ENCODE measurements at places on chromosomes 6 and 20.

DNA sequence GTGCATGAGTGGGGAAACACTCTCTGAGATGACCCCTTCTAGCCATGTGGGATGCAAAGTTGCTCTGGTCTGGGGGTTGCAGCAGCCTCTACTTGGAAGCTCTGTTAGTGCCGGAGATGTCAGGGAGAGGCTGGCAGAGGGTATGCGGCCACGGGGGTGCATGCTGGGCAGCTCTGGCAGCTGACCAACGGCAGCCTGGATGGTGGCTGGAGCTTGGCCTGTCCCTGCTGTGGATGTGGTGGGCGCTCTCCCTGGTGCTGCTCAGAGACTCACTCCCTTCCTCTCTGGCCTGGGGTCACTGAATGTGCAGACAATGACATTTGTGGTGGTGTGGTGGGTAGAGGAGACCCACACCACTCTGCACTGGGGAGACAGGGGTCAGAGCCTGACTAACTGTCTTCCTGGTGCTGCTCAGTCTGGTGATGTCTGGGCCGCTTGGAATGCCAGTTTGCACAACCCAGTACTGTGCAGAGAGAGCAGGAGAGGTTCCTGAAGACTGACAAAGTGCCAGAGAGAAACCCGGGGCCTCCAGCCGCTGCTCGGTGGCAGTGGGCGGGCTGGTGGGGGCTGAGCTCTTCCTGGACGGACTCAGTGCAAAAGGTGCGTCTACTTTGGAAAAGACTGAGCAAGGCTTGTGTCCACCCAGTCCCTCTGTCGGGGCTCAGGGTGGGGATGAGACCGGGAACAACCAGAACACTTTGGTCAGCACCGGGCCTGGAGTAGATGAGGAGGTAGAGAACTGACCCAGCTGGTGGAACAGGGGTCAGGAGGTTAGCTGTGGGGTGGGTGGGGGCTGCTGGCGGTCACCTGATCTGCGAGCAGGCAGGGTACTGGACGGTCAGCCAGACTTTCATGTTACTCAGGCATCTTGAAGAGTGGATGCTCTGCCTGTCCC is 2.7 kb downstream of the MYT1 start:
- no peak for DNase-seq

GRCh38 chr6:133632206-133632605 is 256.7 kb upstream of the TCF21 start:
- DNase-seq = no peak

DNA sequence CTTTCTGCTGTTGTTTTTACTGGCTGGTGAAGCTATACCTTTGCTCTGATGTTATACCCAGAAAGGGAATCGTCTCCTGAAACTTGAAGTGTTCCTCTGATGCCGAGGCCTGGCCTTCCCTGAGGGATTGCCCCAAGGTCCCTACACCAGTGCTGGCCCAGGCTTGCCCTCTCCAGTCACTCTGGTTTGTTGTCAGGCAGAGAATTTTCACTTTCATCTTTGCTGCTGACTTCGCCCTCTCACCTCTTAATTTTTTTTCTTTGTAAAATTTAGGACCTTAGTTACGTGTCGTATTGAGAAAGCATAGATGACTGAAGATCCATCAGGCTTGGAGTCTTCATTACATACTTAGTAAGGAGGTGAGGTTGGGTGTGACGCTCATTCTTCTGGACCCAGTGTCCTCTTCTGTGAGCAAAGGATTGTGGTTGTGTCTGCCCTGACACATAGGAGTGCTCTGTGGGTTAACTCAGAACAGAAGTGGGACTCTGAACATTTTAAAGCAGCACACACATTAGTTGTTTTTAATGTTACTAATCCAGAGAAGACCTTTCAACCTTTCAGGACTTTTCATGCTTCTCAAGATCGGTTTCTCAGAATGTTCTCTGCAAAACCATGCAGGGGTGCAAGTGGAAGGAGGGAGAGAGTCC is 45.4 kb downstream of the TULP4 start:
- no peak for DNase-seq

- DNase-seq = peak; percentile 79
These were observed 79.7 kb downstream of the EDN1 start for GRCh38 chr6:12369781-12370262.

GRCh38 chr20:35447082-35447789 is 8.2 kb upstream of the CEP250 start:
- peak; percentile 99 for DNase-seq

- no peak for DNase-seq
These were observed 102.0 kb upstream of the LRFN2 start for GRCh38 chr6:40689185-40689584.

DNA sequence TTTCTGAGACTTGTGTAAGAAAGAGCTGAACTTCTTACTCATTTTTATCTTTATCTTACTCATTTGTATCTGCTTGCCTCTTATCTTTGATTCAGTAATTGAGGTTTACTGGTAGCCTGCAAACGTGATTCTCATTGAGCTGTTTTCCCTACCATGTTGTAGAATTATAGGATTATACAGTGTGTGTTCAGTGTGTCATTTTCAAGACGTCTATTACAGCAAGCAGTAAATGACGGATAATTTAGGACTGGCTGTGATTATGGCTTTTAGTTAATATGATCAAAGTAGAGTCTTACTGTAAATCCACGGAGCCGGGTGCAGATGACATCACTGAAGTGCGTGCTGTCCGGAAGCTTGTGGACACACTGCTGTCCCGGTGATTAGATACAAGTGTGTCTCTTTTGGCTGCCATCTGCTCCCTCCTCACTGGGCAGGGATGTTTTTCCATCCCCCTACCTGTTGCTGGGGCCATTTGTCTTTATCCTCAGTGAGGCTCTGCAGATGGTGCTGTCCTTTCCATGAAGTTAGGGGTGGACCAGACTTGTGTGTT is 6.0 kb downstream of the NELFCD start:
- DNase-seq = no peak

DNA sequence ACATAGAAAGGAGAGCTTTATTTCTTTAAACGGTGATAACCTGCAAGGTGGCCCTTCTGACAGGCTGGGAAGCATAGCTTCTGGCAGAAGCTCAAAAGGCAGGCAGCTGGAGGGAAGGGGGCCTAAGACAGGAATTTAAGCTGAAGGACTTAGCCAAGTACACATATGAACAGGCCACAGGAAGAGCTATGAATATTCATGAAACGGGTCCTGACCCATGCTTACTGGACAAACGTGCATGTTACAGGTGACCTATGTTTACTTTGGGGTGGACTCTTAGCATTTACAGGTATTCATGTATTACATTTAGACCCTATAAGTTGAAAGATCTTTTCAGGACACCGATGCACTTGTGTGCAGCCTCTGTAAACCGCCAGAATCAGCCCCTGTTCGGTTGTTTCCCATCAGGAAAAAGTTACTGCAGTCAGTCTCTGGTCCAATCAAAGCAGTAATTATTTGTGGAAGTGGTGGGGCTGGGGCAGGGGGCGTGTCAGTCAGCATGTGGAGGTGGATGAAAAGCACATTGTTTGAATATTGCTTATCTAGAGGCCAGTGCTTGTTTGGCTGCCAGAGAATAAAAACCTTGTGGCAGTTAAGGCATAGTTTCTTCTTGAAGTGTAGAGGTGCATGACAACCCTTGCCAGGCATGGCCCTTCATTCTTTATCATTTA is 2.9 kb upstream of the GZF1 start:
- DNase-seq = no peak

- no peak for DNase-seq
These were observed 607.4 kb downstream of the HACE1 start for GRCh38 chr6:104252276-104252675.

- DNase-seq = no peak
These were observed 8.4 kb upstream of the STK35 start for GRCh38 chr20:2093159-2093781.

DNA sequence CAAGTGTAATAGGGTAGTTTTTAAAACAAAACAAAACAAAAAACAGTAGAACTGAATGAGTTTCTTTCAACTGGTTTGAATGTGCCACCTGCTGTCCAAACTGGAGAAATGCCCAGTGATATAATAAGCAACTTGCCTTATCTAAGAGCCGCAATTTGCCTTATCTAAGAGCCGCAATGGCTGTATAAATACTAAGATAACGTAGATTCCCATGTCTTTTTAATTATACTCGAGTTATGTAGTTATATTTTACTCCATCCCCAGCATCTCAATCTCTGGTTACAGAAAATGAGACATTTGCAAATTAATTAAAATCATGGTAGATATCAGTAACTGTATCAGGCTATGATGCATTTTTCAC is 67.2 kb downstream of the RPP40 start:
- peak; percentile 34 for DNase-seq

GRCh38 chr6:166360243-166361076 is 18.1 kb upstream of the SFT2D1 start:
- no peak for DNase-seq

DNA sequence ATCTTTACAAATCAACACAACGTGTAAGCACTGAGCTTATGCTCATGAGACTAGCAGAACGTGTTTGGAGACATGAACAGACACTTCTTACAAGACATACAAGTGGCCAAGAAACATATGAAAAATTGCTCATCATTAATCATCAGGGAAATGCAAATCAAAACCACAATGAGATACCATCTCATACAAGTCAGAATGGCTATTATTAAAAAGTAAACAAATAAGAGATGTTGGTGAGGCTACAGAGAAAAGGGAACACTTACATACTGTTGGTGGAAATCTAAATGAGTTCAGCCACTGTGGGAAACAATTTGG is 327.9 kb upstream of the SOX4 start:
- no peak for DNase-seq

- DNase-seq = no peak
These were observed 77.6 kb upstream of the STXBP5 start for GRCh38 chr6:147126618-147127022.

All from inflammatory macrophage treated with lipopolysaccharide for 1 hour (primary cell).